Skin of body (tissue), 3 donors: ENCODE measurements at places on chromosomes 7 and 10. TPM values are rescaled to one million over a fixed set of nuclear protein-coding genes. Genes with fewer than 3 reads are reported as not detected.

PCGF5 gene
- 23.8 TPM for total RNA-seq

DNA sequence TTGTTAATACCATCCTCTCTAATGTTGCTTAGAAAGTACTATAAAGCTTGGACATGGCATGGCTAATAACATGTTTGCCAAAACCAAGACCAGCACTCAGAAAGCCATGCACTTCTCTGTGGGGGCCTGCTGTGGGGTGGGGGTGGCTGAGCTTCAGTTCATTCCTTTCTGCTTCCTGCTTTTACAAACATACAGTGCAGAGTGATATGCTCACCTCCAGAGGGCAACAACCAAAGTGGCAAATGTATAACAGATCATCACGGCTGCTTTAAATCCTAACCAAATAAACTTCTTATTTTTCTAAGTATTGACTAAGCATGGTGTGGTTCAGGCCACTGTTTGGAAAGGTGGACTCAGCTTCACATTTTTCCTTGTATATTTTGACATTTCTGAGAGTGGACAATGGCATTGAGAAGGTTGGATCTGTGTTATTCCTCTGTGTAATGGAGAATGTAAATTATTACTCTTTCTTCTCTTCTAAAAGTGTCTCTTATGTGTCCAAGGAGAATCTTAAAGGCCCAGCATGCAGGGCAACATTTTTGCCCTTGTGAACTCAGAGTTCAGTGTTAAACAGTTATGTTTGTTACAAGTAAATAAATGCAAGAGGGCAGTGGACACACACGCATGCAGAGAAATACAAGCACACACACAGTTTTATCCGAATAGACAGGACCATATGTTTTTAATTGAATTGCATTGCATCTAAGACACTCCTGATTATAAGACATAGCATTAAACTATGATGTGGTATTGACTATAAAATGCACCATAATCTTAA, 186.1 kb downstream of the HERPUD2 start:
- DNase-seq: peak; percentile 26

GRCh38 chr10:86258941-86259340, 107.7 kb downstream of the GRID1 start:
- DNase-seq: no peak

- DNase-seq: peak; percentile 86
Observed at GRCh38 chr10:44280226-44281014, 104.5 kb downstream of the CXCL12 start.

GJD4 gene
- not detected for total RNA-seq

- peak; percentile 62 for DNase-seq
Observed at GRCh38 chr7:100602889-100603725, 944 bp downstream of the PCOLCE start.

MTERF1 gene
- 8.9 TPM for total RNA-seq

DNA sequence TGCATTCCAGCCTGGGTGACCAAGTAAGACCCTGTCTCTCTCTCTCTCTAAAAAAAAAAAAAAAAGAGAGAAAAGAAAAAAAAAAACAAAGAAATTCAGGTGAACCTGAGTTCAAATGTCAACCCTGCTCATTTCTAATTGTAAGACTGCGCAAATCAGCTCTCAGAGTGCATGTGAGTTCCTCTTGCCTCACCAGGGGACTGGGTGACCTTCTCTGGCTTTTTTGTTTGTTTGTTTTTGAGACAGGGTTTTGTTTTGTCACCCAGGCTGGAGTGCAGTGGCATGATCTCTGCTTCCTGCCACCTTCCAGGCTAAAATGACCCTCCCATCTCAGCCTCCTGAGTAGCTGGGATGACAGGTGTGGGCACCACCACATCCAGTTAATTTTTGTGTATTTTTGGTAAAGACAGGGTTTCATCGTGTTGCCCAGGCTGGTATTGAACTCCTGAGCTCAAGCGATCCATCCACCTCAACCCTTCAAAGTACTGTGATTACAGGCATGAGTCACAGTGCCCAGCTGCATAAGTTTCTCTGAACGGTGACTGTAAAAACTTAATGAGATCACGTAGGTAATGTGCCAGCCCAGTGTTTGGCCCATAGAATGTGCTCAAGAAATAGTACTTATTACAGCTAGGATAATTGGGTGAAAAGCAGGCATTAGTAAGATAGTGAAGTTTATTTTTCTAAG, 45.3 kb upstream of the BAMBI start:
- no peak for DNase-seq

- no peak for DNase-seq
Observed at GRCh38 chr10:49601857-49602256, 8.3 kb upstream of the SLC18A3 start.

DNA sequence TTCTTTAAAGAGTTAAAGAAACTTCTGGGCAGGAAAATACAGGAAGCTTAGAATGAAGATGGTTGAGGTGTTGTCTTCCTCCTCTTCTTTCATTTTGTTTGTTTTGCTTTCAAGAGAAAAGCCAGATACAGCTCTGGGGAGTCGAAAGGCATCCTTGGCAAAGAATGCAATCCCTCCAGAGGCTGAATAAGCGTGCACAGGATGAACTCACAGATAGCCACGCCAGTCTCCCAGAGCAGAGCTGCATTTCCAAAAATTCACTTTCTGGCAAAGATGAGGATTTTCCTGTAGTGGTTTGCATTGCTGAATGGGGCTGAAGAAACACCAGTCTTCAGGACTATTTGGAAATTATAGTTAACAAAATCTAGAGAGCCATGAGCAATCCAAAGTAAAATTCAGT, 336.4 kb downstream of the NRG3 start:
- no peak for DNase-seq

PDGFA gene
- total RNA-seq: 30.0 TPM

- DNase-seq: no peak
Observed at GRCh38 chr7:99272476-99273045, at the start of gene MYH16. TSS of gene MYH16 (plus strand) at chr7:99272839.

CD36 gene
- total RNA-seq: 589 TPM

GJC3 gene
- total RNA-seq: 0.49 TPM

GRCh38 chr7:80346704-80347103, 165.2 kb downstream of the GNAT3 start:
- no peak for DNase-seq

AKR1C4 gene
- not detected for total RNA-seq

DNA sequence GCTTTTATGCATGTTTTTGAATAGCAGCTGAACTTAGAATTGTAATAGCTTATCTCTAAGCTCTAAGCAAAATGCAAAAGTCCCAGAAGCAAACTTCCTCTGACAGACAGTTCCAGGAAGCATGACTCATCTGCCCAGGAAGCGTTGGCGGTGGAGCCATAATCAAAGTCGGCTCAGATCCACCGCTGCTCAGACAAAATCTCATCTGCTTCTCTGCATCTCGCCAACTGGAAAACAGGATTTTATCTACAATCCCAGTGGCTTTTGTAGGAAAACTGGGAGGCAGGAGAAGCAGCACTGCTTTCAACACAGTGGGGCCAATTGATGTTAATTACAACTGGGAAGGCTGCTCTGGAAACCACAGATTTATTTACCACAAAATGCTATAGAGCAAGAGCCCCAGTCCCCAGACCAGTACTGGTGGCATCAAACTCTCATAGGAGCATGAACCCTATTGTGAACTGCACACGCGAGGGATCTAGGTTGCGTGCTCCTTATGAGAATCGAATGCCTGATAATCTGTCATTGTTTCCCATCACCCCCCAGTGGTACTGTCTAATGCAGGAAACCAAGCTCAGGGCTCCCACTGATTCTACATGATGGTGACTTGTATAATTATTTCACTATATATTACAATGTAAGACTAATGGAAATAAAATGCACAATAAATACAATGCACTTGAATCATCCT, 99.9 kb downstream of the CUBN start:
- DNase-seq: peak; percentile 89

GRCh38 chr7:20744954-20745446, 41.7 kb downstream of the SP8 start:
- DNase-seq: peak; percentile 25

DNA sequence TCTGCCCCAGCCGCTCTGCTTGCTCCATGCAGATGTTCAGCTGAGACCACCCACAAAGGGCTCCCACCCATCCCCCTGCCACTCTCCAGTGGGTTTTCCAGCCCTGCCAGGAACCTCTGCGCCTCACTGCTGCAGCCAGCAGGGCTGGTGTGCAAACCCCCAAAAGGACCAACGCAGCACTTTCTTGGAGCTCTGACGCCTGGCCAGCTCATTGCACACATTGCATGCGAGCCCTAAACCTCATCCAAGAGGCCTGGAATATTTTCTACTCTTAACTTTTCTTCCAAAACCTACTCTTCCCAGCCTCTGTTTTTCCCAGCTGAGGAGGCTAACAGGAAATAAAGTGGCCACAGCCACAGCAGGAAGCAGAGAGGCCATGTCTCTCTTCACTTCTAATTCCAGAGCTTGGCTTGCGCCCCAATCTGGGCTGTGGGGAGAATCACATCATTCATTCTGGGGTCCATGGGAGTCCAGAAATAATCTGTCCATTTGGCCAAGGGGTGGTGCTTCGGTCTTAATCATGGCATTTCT, 4.6 kb upstream of the FAM170B start:
- DNase-seq: peak; percentile 88

GRCh38 chr7:17274551-17275245, 23.8 kb upstream of the AHR start:
- DNase-seq: no peak
